CD4-positive, alpha-beta T cell treated with Interleukin-4 for 1 hour (primary cell): ENCODE measurements at places on chromosomes 6 and 20.
A peak's percentile ranks its signal among the peaks of the same experiment; 100 is the strongest.

GRCh38 chr6:134064461-134064860, 12.0 kb upstream of the SLC2A12 start:
- DNase-seq = no peak

DNA sequence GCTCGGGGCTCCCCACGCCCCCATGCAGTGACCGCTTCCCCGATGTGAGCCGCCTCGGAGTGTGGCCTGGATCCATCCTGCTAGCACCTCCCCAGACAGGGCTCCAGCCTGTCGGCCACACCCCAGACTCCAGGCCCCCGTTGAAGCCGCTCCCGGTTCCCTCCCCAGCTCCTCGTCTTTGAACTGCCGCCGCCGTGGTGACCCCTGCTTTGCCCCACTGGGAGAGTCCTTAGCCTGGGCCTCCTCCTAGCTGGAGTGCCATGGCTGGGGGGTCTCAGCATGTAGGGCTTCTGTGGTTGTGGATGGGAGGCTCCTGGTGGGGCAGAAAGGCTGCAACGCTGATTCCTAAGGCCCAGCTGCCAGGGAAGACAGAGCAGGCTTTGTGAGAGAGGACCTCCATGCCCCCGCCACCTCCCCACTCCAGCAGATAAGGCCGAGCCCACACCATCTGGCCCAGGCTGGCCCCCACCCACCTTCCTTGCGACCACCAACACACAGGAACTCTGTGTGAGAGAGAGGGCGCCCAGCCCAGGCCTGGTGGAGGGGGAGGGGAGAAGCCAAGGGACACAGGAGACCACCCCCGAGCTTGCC, 11.4 kb downstream of the FOXS1 start:
- DNase-seq = no peak

GRCh38 chr6:158457616-158458278, 102.1 kb upstream of the TMEM181 start:
- DNase-seq = no peak

GRCh38 chr6:33080127-33081089, 4.6 kb downstream of the HLA-DPB1 start:
- DNase-seq = no peak

GRCh38 chr6:132715204-132715603, 1.3 kb upstream of the VNN1 start:
- no peak for DNase-seq

DNA sequence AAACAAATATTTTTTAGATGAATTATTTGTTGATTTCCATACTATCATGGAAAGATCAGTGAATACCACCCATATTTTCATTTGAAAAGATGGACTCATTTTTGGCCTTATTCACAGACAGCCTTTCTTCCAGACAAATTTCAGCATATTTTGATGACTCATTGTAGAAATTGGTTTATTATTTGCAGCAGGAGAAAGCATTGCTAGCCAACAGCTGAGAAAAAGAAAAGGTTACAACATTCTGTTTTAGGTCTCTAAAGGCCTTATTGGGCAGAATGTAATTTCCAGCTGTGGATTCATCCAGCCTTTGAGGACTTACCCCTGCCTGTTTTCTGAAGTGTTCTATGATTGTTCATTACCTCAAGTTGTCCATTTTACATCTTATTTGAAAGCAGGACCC, 201.9 kb downstream of the PLCB4 start:
- no peak for DNase-seq

- no peak for DNase-seq
Measured at GRCh38 chr20:63658749-63659187, 656 bp downstream of the RTEL1 start.

DNA sequence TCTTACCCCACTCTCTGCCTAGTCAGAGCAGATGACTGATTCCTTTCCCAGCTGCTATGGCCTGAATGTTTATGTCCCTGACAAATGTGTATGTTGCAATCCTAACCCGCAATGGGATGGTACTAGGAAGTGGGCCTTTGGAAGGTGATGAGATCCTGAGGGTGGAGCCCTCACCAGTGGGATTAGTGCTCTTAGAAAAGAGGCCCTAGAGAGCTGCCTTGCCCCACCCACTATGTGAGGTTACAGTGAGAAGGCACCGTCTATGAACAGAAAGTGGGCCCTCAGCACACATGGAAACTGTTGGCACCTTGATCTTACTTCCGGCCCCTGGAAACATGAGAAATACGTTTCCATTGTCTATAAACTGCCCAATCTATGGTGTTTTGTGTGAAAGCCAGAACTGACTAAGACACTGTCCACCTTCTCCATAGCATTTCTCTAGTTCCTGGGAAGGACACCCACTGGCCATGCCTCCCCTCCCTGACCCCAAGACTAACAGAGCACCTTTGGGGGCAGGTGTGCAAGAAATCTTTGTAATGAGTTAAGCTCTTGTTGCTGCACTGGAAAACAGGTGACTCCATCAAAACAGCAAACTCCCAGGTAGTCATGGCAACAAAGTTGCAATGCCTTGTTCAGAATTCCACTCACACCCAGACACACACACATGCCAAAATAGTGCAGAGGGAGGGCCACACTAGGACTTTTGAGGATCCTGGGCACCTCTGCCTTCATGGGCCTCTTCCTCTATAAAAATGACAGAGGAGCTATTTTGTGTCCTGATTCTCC, 16.2 kb downstream of the GABRR2 start:
- peak; percentile 59 for DNase-seq

DNA sequence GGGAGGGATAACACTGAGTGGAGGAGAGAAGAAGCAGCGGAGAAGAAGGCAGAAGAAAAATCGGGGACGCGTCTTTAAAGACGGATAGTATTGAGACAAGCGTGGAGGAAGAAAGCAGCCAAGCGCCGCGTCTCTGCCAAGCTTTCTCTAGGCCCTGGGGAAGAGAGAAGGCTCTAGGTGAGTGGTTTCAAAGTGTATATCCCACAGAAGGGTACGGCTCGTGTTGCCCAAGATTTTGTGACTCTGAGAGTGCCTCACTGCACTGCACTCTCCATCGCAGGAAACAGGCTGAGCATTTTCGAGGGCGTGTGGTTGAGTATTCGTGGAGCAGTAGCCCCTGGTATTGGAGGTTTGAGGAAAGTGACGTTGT, 185.4 kb downstream of the TRIM27 start:
- DNase-seq = no peak

DNA sequence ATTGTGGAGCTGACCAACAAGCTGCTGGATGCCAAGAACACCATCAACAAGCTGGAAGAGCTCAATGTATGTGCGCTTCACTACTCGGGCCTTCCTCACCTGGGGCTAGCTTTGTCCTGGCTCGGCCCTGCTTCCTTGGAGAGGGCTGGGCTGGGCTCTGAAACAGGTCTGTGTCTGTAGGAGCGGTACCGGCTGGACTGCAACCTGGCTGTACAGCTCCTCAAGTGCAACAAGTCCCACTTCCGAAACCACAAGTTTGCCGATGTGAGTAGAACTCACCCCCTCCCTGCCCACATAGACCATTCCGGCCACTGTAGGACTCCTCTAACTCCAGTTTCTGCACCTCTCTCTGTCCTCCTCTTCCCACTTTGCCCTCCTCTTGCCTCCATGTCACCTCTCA, 6.7 kb downstream of the LRRC73 start:
- DNase-seq = no peak

DNA sequence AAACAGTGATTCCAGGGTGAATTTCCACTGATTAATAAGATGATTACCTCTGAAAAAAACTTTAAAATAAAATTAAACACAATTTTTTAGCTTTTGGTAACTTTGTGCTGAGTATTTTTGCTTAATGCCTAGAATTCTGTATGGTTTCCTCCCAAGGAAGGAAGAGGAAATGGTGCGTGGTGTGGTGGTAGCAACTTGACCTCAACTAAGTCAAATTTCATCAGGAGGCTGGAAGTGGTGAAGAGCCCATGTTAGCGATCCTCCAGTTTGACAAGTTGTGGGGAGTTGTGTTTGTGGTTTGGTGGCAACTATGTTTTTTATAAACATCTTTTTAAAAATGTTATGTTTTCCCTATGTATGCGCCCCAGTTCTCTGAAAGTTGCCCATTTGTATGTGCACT, 5.0 kb upstream of the RTF2 start:
- peak; percentile 51 for DNase-seq

- DNase-seq = no peak
Measured at GRCh38 chr6:118641042-118641441, 10.3 kb downstream of the CEP85L start.

- DNase-seq = peak; percentile 83
Measured at GRCh38 chr20:59207742-59208357, 44.2 kb downstream of the ZNF831 start.

DNA sequence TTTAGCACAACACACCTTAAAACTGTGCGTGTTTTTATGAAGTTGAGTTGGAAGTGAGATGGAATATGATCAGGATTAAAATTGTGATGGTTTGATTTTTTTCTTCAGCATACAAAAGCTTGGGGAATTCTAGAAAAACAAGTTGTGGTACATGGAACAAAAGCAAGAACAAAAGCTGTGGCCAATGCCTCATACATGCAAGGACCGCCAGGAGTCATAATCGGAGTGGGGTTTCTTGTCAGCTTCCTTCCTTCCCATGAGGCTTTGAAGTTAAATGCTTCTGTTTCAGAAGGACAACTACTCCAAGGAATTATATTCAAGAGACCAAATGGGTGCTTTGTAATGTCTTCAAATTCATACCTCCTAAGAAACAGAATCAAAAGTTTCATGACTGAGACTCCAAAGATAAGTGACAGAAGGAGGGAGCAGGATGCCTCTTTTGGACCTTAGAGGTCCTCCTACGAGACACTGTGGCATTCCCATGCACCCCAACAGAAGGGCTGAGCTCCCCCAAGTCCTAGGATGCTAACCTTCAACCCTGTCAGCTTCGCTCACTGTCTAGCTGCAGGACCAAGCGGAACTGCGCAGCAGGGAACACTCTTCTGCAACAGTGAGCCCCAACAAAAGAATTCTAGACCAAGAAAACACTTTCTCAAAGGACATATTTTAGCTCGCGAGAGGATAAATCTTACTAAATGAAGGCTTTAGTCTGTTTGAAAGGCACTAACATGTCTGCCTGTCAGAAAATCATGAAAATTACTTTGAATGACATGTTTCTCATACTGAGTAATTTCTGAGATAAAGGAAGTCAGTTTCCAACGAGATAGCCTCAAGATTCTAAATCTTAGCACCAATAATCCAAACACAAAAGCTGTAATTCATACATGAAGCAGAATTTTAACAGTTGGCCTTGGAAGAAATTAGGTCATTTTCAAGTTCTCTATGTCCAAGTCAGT, 108.5 kb upstream of the NHSL1 start:
- DNase-seq = no peak

DNA sequence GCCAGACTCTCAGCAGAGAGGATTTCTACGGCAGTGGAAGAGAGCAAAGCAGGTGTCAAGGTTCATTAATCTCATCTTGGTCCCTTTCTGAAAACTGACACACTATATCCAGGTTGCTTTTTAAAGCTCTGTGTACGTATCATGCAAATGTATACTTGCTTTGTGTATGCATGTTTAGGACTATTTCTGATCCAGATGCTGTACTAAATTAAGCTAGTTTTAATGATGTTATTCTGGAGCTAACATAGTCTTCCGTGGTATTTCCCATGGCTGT, 59.2 kb upstream of the SNX9 start:
- no peak for DNase-seq

DNA sequence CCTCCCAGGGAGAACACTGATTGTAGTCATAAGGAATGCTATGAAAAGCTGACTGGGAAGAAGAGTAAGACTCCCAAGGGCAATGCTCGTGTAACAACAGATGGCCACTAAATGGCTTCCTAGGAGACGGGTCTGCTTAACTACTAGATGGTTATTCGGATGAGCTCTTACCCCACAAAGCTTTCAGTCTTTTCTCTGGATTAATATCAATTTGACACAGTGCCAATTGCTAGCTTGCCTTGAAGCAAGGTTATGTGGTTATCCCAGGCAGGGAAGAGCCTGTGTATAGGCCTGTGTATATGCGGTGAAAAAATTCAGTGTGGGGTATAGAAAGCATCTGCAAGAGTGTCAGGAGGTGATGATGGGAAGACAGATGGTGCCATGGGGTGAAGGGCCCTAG, 86.4 kb upstream of the NOX3 start:
- no peak for DNase-seq

DNA sequence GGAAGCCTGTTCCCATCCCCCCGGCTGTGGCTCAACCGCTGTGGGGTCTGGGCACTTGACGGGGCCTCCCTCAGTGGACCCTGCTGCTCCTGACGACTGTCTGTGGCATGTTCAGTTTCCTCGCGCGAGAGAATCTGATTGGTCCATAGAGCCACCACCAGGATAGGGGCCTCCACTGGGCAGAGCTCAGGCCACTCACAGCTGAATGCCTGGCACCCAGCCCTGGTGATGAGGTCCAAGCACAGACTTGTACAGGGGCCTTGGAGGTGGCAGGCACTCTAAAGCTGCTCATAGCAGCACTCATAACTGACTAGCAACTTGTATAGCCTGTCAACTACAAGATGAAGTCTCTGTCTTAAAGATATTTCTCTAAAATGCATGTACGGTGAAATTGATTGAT, 368.1 kb downstream of the NRN1 start:
- no peak for DNase-seq

DNA sequence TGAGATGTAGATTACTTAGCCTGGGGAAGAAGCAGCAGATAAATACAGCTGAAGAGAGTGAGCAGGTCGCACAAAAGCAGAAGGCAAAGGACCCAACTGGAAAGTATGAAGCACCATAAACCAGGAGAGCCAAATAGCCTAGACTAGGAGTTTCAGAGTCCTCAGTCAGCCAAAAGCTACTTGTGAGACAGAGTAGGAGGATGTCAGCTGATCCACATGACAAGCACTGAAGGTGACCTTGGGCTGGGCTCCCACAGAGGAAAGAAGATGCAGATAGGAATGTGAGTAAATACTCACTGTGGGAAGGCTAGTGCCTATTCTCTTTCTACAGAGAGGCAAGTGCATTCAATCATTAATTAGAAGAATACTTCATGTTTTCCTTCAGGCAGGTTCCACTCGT, 274.0 kb upstream of the POU3F2 start:
- no peak for DNase-seq

GRCh38 chr20:61042506-61043385, 209.3 kb upstream of the CDH4 start:
- DNase-seq = no peak

DNA sequence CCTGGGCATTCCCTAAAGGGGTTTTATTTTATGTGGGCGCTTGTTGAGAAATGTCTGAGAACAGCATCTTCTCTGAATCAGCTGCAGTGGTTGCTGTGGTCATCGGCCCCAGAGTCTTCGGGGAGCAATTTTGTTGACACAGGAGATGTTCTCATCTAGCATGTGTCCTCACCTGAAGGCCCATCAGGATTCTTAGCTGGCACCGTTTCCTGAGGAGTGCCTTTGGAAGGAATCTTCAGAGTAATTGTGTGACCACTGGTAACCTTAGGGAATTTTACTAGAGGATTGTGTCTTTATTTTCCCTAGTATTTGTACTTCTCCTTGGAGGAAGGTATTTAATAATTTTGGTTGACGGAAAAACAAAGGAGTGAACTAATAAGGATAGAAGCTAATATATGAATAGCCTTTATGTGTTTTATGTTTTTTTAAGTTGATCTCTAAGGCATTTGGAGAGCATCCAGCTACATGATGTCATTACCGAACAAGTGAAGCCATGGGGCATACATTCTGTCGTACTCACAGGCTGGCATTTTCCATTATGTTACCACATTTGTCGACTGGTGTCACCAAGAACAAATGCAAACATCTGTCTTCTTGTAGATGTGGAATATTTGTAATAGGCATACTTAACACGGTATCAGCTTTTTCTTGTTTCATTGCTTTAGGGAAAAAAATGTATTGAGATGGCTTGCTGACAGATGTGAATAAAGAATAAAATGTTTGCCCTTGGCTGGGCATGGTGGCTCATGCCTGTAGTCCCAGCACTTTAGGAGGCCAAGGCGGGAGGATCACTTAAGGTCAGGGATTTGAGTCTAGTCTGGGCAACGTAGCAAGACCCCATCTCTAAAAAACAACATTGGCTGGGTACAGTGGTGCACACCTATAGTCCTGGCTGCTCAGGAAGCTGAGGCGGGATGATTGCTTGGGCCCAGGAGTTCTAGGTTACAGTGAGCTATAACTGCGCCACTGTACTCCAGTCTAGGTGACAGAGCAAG, 41.9 kb downstream of the TULP4 start:
- no peak for DNase-seq
